Stomach (tissue), 19 donors: ENCODE measurements at places on chromosomes 13 and 19. TPM values are rescaled to one million over a fixed set of nuclear protein-coding genes. Genes with fewer than 3 reads are reported as not detected.

- H3K36me3 ChIP-seq = no peaks in the 10 kb centered on the region
- no peak overlapping the region for H3K4me3 ChIP-seq
- H3K27ac ChIP-seq = no peak overlapping the region
- H3K4me1 ChIP-seq = peaks cover 10% of the 10 kb centered on the region
- H3K27me3 ChIP-seq = no peaks in the 10 kb centered on the region
- DNase-seq = no peak
Observed at GRCh38 chr13:65336087-65336749, 1893.9 kb downstream of the PCDH9 start.

- no peaks in the 10 kb centered on the region for H3K4me1 ChIP-seq
- H3K36me3 ChIP-seq = no peaks in the 10 kb centered on the region
- DNase-seq = no peak
- H3K27me3 ChIP-seq = peaks cover 87% of the 10 kb centered on the region
Observed at GRCh38 chr19:51547397-51548212, 16.1 kb upstream of the SIGLEC6 start.

DNA sequence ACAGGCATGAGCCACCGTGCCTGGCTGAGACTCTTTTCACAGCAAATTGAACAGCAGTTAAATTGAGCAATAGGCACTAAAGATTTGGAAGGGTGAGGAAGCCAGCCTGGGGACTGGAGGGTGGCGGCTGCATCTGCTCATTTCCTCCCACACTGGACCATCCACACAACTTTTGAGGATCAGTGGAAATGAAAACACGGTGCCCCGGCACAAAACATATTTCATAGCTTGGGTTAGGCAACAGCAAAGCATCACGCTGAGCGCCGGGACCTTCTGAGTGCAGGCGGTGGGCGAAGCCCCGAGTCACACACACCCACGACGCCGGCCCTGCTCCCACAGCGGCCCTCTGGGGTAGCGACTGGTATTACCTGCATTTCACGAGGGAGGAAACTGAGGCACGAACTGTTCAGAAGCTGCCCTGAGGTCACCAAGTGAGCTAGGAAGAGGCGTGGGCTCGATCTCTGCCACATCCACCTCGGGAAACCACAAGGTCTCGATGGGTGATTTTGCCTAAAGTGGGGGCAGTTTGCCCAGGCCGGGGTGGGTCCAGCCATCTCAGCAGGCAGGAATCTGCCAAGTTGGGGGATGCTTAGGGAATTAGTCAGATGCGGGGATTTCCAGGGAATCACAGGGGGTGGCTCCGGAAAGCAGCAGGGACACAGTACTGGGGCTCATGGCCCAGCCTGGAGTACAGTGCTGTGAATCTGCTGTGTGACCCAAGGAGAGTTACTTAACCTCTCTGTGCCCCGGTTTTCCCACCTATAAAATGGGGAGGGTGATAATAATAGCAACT is 3.5 kb upstream of the SBNO2 start:
- peaks cover 11% of the 10 kb centered on the region for H3K4me1 ChIP-seq
- peak overlapping the region; percentile 26 for H3K27ac ChIP-seq
- no peak for DNase-seq
- H3K36me3 ChIP-seq = no peaks in the 10 kb centered on the region

The CACNG8 gene
- not detected for total RNA-seq

The ZNF587B gene
- not detected for total RNA-seq

DNA sequence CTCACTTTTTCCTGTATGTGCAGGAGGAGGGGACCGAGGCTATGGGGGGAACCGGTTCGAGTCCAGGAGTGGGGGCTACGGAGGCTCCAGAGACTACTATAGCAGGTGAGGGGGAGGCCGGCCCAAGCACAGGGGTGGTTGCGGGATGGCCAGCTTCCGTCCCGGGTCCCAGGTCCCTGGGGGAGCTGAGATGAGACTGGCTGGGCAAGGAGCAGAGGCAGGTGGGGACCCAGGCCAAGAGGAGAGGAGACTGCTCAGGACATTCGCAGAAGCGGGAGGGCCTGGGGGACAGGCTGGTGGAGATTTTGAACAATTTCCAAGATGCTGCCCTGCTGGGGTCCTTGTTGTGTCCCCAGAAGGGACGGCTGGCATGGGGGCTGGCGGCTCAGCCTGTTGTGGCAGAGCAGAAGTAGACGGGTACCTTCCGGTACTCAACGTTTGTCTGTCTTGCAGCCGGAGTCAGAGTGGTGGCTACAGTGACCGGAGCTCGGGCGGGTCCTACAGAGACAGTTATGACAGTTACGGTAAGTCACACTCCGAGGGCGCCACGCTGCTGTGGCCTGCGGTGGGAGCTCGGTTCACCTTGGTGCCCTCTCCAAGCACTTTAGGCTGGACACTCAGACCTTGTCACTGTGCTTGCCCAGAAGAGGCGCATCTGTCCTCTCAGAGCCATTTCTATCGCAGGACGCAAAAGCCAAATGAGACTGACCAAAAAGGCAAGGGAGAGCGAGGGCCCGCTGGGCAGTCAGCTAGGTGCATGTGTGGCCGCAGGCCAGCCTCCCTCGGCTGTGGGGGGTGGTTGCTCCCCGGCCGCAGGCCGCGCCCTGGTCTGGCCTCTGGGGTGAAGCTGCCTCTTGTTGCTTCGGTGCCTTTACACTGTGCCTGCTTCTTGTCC is 2.6 kb downstream of the CIRBP start:
- H3K27ac ChIP-seq = peak overlapping the region; percentile 13
- H3K36me3 ChIP-seq = peaks cover 44% of the 10 kb centered on the region
- H3K27me3 ChIP-seq = no peaks in the 10 kb centered on the region
- peak overlapping the region; percentile 83 for H3K4me3 ChIP-seq
- H3K4me1 ChIP-seq = peaks cover 86% of the 10 kb centered on the region

GRCh38 chr13:112245179-112245724 is 130.9 kb upstream of the SPACA7 start:
- no peak overlapping the region for H3K27ac ChIP-seq
- H3K36me3 ChIP-seq = no peaks in the 10 kb centered on the region
- H3K27me3 ChIP-seq = no peaks in the 10 kb centered on the region
- no peak overlapping the region for H3K4me3 ChIP-seq

The STRN4 gene
- 95.6 TPM for total RNA-seq

The MAMSTR gene
- 0.55 TPM for total RNA-seq

- H3K36me3 ChIP-seq = no peaks in the 10 kb centered on the region
- H3K27ac ChIP-seq = no peak overlapping the region
- no peak overlapping the region for H3K4me3 ChIP-seq
Observed at GRCh38 chr19:46491975-46492682, 3.5 kb downstream of the PNMA8B start.

GRCh38 chr19:55437410-55437809 is 5.7 kb downstream of the SHISA7 start:
- no peak overlapping the region for H3K4me3 ChIP-seq
- peaks cover 22% of the 10 kb centered on the region for H3K4me1 ChIP-seq
- no peak overlapping the region for H3K27ac ChIP-seq
- peak; percentile 55 for DNase-seq
- peaks cover 87% of the 10 kb centered on the region for H3K27me3 ChIP-seq

- no peaks in the 10 kb centered on the region for H3K36me3 ChIP-seq
- H3K27ac ChIP-seq = no peak overlapping the region
- DNase-seq = peak; percentile 59
- no peak overlapping the region for H3K4me3 ChIP-seq
- H3K27me3 ChIP-seq = peaks cover 4% of the 10 kb centered on the region
Observed at GRCh38 chr19:1690699-1691307, 38.4 kb upstream of the TCF3 start.

The ZNF492 gene
- not detected for total RNA-seq

The KLK4 gene
- not detected for total RNA-seq

GRCh38 chr19:11387162-11388034 is 3.3 kb upstream of the EPOR start:
- H3K4me3 ChIP-seq = no peak overlapping the region
- H3K27me3 ChIP-seq = no peaks in the 10 kb centered on the region
- peaks cover 19% of the 10 kb centered on the region for H3K4me1 ChIP-seq
- peak; percentile 50 for DNase-seq
- no peaks in the 10 kb centered on the region for H3K36me3 ChIP-seq

- no peak overlapping the region for H3K27ac ChIP-seq
- H3K4me3 ChIP-seq = no peak overlapping the region
- DNase-seq = no peak
- H3K27me3 ChIP-seq = no peaks in the 10 kb centered on the region
Observed at GRCh38 chr19:33418871-33419787, 45.6 kb downstream of the CEBPG start.

GRCh38 chr13:49265822-49266221 is 18.1 kb downstream of the CDADC1 start:
- H3K27me3 ChIP-seq = no peaks in the 10 kb centered on the region
- no peak overlapping the region for H3K27ac ChIP-seq
- no peak for DNase-seq

DNA sequence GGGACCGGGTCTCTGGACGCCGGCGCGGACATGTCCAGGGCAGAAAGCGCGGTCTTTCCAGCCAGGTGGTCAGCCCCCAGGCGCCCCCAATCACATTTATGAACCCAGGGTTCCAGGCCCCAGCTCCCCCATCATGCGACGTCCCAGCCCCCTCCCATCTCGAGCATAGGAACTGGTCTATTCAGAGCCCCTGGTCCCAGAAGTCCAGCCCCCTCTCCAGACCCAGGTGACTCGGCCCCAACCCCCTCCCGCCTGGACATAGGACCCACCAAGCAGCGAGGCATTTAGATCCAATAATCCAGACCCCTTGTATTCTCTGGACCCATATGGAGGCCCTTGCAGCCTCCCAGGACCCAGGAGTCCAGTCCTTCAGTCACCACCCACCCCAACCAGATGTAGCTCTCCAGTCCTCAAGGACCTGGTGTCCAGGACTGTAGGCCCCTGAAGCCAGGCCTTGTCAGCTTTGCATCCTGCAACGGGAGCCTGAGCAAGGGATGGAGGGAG is 501 bp downstream of the APLP1 start:
- peak overlapping the region; percentile 79 for H3K27ac ChIP-seq
- H3K4me1 ChIP-seq = peaks cover 27% of the 10 kb centered on the region
- peak overlapping the region; percentile 63 for H3K4me3 ChIP-seq

The ICAM3 gene
- 17.1 TPM for total RNA-seq

The KDELR1 gene
- 67.7 TPM for total RNA-seq

- peak; percentile 16 for DNase-seq
- H3K36me3 ChIP-seq = peaks cover under 1% of the 10 kb centered on the region
- H3K27ac ChIP-seq = no peak overlapping the region
- H3K4me3 ChIP-seq = no peak overlapping the region
- H3K27me3 ChIP-seq = no peaks in the 10 kb centered on the region
Observed at GRCh38 chr19:45809643-45810159, 5.4 kb downstream of the RSPH6A start.

- H3K4me3 ChIP-seq = no peak overlapping the region
- DNase-seq = no peak
- peaks cover 87% of the 10 kb centered on the region for H3K4me1 ChIP-seq
- no peaks in the 10 kb centered on the region for H3K27me3 ChIP-seq
- H3K27ac ChIP-seq = peak overlapping the region; percentile 60
- H3K36me3 ChIP-seq = no peaks in the 10 kb centered on the region
Observed at GRCh38 chr13:110323172-110323891, 16.2 kb downstream of the COL4A2 start.

DNA sequence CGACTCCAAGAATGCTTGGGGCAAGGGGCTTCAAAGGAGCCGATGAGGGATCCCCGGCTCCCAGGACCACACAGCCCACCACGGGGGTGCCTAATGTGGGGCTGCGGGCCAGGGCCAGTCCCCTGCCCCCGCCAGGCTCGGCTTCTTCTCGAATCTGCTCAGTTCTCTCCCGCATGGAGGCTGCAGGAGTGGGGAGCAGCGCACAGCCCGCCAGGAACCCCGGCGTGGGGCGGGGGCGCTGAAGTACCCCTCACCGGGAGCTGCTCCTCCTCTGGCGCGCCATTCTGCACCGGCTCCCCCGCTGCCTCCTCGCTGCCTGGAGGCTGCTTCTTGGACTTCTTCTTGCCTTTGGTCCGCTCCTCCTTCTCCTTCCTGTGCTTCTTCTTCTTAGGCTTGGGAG is 14.7 kb downstream of the IZUMO4 start:
- no peaks in the 10 kb centered on the region for H3K27me3 ChIP-seq
- peaks cover 100% of the 10 kb centered on the region for H3K36me3 ChIP-seq
- H3K27ac ChIP-seq = no peak overlapping the region
- DNase-seq = no peak
- no peaks in the 10 kb centered on the region for H3K4me1 ChIP-seq
- H3K4me3 ChIP-seq = no peak overlapping the region

The IL11 gene
- not detected for total RNA-seq

DNA sequence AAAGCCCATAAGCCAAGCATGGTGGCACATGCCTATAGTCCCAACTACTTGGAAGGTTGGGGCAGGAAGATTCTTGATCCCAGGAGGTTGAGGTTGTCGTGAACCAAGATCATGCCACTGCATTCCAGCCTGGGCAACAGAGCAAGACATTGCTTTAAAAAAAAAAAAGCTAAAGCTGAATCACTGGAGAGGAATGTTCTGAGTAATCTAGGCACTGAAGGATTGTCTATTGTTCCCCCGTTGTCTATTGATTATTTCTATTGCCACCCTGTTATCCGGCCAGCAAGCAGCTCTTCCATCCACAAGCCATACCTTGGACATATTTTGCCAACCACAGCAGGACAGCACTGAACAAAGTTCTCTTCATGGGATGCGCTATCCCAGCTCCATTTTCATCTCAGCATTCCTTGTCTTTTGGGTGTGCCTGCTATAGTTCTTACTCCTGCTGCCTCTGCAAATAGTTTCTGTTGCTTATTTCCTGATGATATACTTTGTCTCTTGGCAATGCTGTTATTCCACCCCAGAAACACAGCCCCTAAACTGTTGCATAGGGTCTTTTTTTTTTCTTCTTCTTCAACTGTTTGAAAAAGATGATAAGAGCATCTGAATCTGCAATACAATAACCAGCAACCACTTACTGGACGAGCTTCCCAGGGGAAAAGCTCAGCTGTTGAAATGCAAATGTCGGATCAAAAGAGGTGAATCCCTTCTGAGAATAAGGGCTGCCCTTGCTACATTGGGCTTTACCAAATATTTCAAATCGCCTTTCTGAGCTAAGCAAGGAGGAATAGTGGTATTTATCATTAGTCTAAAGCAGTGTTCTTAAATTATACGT is 22.2 kb upstream of the SIAH3 start:
- H3K27ac ChIP-seq = no peak overlapping the region
- H3K36me3 ChIP-seq = no peaks in the 10 kb centered on the region
- H3K4me1 ChIP-seq = no peaks in the 10 kb centered on the region
- H3K4me3 ChIP-seq = no peak overlapping the region

DNA sequence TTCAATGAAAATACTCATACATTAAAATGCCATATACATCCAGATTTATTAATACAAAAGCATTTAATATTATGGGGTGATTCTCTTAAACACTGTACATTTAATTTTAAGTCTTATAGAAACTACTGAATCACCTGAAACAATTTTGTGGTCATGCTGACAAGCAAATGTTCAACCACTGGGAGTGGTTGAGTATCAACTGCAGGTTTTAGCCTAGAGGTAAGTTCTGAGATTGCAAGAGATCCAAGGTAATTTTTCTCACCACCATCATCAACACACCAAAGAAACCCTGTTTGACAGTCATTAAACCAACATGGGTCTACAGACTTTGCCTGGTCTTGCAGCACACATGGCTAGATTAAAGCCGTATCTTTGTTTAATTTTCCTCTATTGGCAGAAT is 196.3 kb downstream of the LHFPL6 start:
- no peaks in the 10 kb centered on the region for H3K27me3 ChIP-seq
- H3K4me1 ChIP-seq = no peaks in the 10 kb centered on the region
- no peak overlapping the region for H3K27ac ChIP-seq
- H3K36me3 ChIP-seq = no peaks in the 10 kb centered on the region
- H3K4me3 ChIP-seq = no peak overlapping the region
